ENCODE measurements at places on chromosomes 4 and X. TPM values are rescaled to one million over a fixed set of nuclear protein-coding genes. Genes with fewer than 3 reads are reported as not detected.

DNA sequence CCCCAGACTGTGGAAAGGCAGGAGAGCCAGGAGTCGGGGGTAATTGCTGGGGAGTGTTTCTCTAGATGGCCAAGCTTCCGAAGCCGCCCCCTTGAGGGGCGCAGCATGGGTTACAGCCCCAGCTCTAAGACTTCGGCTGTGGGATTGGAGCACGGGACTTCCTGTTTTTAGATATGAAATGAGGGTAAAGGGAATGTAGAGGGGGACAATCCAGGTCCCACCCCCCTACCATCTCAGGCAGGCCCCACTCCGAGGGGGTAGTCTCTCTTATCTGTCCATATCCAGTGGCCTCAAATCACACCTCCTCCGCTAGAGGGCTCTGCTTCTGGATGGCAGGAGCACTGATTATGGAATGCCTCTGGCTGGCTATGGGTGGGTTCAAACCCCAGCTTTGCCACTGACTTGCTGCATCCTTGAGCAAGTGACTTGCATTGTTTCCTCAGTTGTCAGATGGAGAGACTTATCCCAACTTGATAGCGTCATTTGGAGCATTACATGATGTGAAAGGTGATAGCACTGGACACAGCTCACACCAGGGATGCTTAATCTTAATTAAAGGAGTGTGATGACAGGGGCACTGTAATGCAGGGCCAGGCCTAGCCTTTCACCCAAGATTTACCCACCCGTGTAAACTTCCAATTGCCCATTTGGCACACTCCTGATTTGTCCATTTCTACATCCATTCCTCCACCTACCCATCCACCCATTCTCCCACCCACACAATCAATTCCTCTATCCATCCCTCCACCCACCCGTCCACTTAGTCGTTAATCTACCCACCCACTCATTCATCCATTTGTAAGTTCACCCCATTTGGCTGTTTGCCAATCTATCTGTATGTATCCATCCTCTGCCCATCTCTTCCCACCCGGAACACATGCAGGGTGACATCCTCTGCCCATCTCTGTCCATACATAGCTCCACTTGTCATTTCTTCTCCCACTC lies 848 bp upstream of the KCND1 start:
- H3K4me3 ChIP-seq = peak overlapping the region; percentile 62
- peak overlapping the region; percentile 83 for H3K27ac ChIP-seq
- no peaks in the 10 kb centered on the region for H3K27me3 ChIP-seq
- no peaks in the 10 kb centered on the region for H3K36me3 ChIP-seq
- H3K4me1 ChIP-seq = no peaks in the 10 kb centered on the region

SRPX2 gene
- total RNA-seq = not detected

DNA sequence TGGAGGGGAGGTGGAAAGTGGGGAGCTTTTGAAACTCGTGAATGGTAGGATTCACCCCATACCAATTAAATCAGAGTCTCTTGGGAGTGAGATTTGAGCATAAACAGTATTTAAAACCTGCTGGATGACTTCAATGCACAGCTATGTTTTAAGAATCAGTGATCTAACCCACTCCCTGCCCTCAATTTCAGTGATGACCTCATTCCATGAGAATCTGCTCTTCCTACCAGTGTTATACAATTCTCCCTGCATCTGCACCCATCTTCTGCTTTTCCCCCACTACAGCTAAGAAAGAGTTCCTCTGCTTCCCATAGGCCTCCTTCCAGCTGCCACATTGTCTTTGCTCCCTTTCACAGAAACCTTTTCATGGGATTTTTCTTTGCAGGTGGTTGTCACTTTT lies 18.3 kb upstream of the H2AZ1 start:
- no peak overlapping the region for H3K27ac ChIP-seq
- no peaks in the 10 kb centered on the region for H3K4me1 ChIP-seq
- H3K4me3 ChIP-seq = no peak overlapping the region

DNA sequence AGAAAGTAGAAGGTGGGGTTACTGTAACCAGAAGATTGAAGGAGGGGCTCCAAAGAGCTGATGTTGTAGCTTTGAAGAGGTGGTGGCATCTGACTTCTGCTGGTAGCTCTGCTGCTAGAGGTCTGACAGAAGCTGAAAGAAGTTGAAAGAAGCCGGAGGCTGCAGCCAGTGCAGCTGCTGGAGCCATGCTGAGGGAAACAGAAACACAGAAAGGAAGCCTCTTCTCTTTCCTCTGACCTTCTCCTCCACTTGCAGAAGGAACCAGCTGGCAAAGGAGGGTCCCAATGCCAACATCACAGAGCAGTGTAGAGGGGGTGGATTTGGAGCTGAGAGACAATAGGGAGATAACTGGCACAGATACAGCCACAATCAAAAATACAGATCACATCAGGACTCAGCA lies 89.3 kb upstream of the HHIP start:
- DNase-seq = no peak
- H3K4me1 ChIP-seq = no peaks in the 10 kb centered on the region
- H3K4me3 ChIP-seq = no peak overlapping the region
- no peaks in the 10 kb centered on the region for H3K27me3 ChIP-seq
- H3K27ac ChIP-seq = no peak overlapping the region

ZNF711 gene
- total RNA-seq = 18.5 TPM

- DNase-seq = peak; percentile 73
- no peaks in the 10 kb centered on the region for H3K4me1 ChIP-seq
- H3K4me3 ChIP-seq = 0 out of 2 replicates have a peak overlapping the region, but pooled peaks have one; percentile 23
- H3K36me3 ChIP-seq = no peaks in the 10 kb centered on the region
- H3K27ac ChIP-seq = no peak overlapping the region
- H3K27me3 ChIP-seq = peaks cover 26% of the 10 kb centered on the region
These were observed 37.9 kb upstream of the NKAP start for GRCh38 chrX:119981286-119982070.

GRCh38 chrX:119468551-119469312 lies 488 bp downstream of the SLC25A5 start:
- DNase-seq = peak; percentile 78
- H3K36me3 ChIP-seq = peaks cover 13% of the 10 kb centered on the region
- H3K4me1 ChIP-seq = no peaks in the 10 kb centered on the region
- H3K4me3 ChIP-seq = peak overlapping the region; percentile 80

GRCh38 chr4:24104158-24104565 lies 214.3 kb upstream of the PPARGC1A start:
- H3K4me3 ChIP-seq = no peak overlapping the region
- H3K27me3 ChIP-seq = no peaks in the 10 kb centered on the region
- no peaks in the 10 kb centered on the region for H3K4me1 ChIP-seq
- no peak for DNase-seq
- H3K27ac ChIP-seq = no peak overlapping the region

DNA sequence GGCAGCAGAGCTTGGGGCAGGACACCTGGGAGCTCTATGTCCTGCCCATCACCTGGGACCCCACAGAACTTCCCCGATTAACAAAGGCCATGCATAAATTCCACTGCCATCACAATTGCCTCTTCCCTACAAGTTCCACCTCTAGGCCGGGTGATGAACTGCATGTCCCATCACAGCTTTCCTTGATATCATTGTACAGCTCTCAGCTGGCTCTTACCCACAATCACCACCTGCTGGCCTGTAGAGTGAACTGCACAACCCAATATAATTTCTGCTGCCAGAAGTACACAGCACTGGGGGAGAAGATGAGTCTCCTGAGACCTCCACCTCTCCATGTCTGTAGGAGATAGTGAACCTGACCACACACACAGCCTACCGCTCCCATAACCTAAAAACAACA lies 285.0 kb upstream of the AADAT start:
- peak; percentile 81 for DNase-seq
- no peaks in the 10 kb centered on the region for H3K4me1 ChIP-seq
- H3K4me3 ChIP-seq = no peak overlapping the region
- no peaks in the 10 kb centered on the region for H3K36me3 ChIP-seq
- no peak overlapping the region for H3K27ac ChIP-seq

GJB1 gene
- total RNA-seq = not detected

DNA sequence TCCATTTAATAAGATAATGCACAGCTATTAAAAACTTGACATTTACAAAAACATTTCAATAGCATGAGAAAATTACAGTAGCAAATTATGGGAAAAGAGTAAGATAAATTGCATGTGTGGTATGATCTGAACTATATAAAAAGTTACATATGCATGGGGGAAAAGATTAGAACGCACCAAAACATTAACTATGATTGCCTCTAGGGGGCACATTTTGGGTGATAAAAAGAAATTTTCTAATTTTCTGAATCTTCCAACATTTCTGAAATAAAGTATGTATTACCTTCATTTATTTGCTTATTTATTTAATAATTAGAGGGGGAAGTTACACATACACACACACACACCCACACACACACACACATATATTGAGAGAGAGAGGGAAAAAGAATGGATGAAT lies 19.6 kb upstream of the KDM5C start:
- DNase-seq = no peak
- peaks cover 5% of the 10 kb centered on the region for H3K36me3 ChIP-seq
- no peaks in the 10 kb centered on the region for H3K4me1 ChIP-seq
- no peak overlapping the region for H3K4me3 ChIP-seq
- no peaks in the 10 kb centered on the region for H3K27me3 ChIP-seq
- no peak overlapping the region for H3K27ac ChIP-seq

- no peaks in the 10 kb centered on the region for H3K27me3 ChIP-seq
- no peak for DNase-seq
- H3K4me1 ChIP-seq = peaks cover 22% of the 10 kb centered on the region
- H3K36me3 ChIP-seq = peaks cover 11% of the 10 kb centered on the region
- H3K27ac ChIP-seq = peak overlapping the region; percentile 52
These were observed 294.4 kb upstream of the FAT4 start for GRCh38 chr4:125020089-125021034.

SASH3 gene
- total RNA-seq = not detected

- peaks cover 7% of the 10 kb centered on the region for H3K4me1 ChIP-seq
- no peaks in the 10 kb centered on the region for H3K36me3 ChIP-seq
- peaks cover 5% of the 10 kb centered on the region for H3K27me3 ChIP-seq
- H3K27ac ChIP-seq = no peak overlapping the region
- DNase-seq = no peak
These were observed 10.2 kb upstream of the CDKN2AIP start for GRCh38 chr4:183434264-183434663.

DNA sequence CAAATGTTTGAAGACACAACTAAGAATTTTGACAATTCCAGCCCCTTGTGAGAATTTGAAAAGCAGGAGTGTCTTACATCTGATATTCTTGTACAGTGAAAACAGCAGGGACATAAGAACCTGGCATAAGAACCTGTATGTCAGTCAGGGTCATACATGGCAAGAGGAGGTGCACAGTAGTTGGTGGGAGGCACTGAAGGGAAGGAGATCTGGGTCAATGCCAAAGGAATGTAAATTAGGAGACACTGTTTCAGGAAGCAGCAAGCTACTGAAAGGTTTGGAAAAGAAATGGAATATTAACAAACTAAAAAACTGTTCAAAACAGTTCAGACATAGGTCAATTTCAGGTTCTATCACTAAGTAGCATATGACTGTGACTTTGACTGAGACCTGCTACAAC lies 25.0 kb upstream of the SPP1 start:
- H3K4me1 ChIP-seq = peaks cover 26% of the 10 kb centered on the region
- peak overlapping the region; percentile 70 for H3K27ac ChIP-seq
- no peak overlapping the region for H3K4me3 ChIP-seq

PPA2 gene
- 50.3 TPM for total RNA-seq

SHROOM2 gene
- 15.8 TPM for total RNA-seq

DNA sequence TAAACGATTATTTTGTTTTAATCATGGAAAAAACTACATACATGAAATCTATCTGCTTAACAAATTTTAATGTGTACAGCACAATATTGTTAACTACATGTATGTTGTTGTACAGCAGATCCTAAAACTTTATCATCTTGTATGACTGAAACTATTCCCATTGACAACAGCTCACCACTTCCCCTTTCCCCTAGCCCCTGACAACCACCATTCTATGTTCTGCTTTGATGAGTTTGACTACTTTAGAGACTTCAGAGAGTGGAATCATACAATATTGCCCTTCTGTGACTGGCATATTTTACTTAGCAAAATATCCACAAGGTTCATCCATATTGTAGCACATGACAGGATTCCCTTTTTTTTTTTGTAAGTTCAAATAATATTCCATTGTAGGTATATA lies 185.9 kb downstream of the CFAP299 start:
- H3K27me3 ChIP-seq = no peaks in the 10 kb centered on the region
- no peaks in the 10 kb centered on the region for H3K36me3 ChIP-seq
- no peaks in the 10 kb centered on the region for H3K4me1 ChIP-seq
- no peak for DNase-seq
- no peak overlapping the region for H3K4me3 ChIP-seq
- no peak overlapping the region for H3K27ac ChIP-seq

DMP1 gene
- not detected for total RNA-seq

DNA sequence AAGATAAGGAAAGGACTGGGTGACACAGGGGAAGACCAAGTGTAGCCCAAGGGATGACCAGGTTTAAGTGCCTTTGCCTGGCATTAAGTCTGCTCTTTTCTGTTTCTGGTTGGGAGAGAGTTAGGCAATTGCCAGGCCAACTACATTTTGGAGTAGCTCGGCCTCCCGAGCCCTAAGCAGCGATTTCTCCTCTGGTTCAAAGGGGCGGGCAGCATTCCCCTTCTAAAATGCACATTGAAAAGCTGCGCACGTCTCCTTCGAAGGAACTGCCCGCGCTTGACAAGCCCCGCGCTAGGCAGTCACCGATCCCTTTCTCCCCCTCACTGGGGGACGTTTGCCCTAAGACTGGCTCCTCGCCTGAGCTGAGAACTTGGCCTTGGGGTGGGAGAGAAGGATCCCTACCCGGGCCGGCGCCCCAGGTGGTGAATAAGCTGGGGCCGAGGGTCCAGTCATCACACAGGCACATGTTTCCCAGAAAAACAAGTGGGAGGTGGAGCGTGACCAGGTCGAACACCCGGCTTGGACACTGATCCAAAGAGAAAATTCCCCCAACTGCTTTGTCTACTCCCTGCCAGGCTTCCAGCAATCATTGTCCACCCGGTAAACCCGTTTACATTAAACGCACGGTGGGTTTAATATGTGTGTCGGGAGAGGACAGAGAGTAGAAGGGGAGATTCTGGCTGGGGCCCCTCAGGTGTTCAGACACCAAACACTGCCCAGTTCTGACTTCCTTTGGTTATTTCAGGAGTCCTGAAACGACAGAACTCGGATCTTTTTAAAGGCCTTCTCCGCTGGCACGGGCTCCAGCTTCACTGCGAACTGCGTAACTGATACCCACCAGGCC lies 4.0 kb downstream of the ARX start:
- DNase-seq = no peak
- H3K27me3 ChIP-seq = peaks cover 98% of the 10 kb centered on the region
- no peak overlapping the region for H3K27ac ChIP-seq
- no peaks in the 10 kb centered on the region for H3K36me3 ChIP-seq

GRCh38 chr4:161457311-161457710 lies 706.5 kb downstream of the FSTL5 start:
- H3K27me3 ChIP-seq = no peaks in the 10 kb centered on the region
- no peak overlapping the region for H3K27ac ChIP-seq
- no peaks in the 10 kb centered on the region for H3K36me3 ChIP-seq
- H3K4me1 ChIP-seq = peaks cover 6% of the 10 kb centered on the region
- no peak for DNase-seq
- H3K4me3 ChIP-seq = no peak overlapping the region
